Skeletal muscle cell (primary cell): ENCODE measurements at places on chromosomes 11 and 22.

- DNase-seq, result no peak
These were observed 58.9 kb downstream of the CDKN1C start for GRCh38 chr11:2826679-2827056.

DNA sequence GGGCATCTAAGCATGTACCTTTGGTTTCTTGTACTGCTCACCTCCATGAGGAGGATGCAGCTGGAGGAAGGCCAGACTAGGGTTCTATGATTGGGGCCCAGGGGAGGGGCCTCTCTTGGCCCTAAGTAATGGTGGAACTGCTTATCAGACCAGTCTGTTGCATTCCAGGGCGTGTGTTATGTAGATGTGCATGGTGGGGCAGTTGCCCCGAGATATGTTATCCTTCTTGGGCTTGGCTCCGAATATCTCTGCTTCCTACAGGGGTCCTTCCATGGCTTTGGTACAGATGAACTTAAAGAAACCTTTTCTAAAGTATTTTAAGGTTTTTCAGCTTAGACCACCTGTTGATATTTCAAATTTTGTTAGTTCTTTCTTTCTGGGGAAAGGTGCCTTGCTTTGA, 126.0 kb downstream of the SWAP70 start:
- DNase-seq, result no peak

- peak; percentile 39 for DNase-seq
These were observed 395.0 kb downstream of the TENM4 start for GRCh38 chr11:79045800-79046304.

DNA sequence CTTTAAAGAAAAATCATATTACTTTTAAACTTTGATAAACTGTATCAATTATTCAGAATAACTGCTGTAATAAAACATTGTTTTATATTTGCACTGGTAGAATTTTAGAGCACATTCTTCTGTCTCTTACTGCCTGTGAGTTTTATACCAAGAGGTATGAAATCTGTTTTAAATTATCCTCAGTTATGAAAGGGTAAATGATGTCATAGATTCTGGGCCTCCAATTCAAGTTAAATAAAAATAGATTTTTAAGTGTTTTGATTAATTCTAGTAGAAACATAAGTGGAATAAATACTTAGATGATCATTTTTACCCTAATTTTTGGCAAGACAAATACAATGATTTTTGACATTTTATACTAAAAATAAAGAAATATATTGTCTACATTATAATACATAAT, 93.0 kb downstream of the GUCY1A2 start:
- DNase-seq, result no peak

DNA sequence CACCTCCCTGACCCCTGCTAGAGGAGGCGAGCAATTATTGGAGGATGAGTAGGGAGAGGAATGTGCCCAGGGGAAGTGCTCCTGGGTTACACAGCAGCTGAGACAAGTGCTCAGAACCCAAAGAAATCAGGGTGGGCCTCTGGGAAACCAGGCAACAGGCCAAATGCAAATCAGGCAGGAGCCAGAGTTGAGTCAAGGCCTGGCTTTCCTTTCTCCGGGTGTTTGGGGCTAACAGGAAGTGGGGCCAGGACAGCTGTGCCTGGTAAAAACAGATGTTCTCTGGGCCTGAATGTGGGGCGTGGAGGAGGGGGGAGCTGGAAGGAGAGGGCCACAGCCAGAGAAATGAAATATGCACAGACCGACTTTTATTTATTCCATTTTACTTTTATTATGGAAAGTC, 22.0 kb downstream of the MFNG start:
- DNase-seq, result no peak

GRCh38 chr11:44094260-44094868, 1.1 kb upstream of the EXT2 start:
- DNase-seq, result peak; percentile 38

GRCh38 chr22:27557286-27558008, 244.1 kb downstream of the MN1 start:
- no peak for DNase-seq

DNA sequence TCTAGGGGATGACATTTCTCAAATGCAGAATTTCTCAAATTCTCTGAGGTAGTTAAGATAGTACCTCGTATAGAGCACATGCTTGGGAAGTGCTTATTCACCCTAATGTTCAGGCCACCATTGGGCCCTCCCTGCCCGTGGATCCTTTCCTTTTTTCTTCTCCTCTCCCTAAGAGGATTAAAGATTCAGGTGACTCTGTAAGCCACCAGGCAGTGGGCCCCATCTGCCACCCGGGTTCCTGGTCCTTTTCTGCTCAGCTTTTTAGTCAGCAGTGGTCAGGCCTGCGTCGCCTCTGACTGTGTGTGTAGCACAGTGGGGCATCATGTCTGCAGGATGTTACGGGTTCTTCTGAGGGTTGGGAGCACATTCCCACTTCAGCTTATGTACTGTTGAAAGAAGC, 7.2 kb downstream of the CEP164 start:
- no peak for DNase-seq

DNA sequence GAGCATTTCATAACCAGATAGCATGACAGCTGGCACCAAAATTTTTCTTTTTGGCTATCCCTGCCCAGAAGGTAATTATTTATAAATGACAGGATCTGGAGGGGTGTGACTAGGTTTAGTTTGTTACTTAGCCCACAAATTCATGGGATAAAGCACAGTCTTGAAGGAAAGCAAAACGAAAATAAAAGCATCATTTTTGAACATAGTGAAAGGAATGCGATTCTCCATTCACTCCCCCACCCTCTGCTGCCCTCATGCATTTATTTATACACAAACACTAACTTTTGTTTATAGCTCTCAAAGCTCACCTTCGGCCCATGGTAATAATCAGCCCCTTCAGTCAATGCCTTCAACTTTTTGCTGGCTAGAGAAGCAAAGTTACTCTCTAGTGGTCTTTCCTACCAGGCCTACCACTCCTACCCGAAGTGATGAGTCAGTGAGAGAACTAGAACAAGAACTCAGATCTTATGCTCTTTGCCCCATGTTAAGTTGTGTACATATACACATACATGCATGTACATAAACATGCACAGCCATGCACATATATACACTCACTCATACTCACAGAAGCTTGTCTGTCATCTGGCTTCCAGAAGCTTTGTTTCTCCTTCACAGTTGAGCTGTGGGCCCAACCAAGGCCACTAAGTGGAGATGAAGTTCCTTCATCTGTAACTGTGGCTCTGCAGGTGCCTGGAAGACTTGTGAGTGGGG, 22.6 kb downstream of the CALCA start:
- DNase-seq, result no peak

GRCh38 chr11:71252770-71253730, 673 bp upstream of the SHANK2 start:
- DNase-seq, result no peak

DNA sequence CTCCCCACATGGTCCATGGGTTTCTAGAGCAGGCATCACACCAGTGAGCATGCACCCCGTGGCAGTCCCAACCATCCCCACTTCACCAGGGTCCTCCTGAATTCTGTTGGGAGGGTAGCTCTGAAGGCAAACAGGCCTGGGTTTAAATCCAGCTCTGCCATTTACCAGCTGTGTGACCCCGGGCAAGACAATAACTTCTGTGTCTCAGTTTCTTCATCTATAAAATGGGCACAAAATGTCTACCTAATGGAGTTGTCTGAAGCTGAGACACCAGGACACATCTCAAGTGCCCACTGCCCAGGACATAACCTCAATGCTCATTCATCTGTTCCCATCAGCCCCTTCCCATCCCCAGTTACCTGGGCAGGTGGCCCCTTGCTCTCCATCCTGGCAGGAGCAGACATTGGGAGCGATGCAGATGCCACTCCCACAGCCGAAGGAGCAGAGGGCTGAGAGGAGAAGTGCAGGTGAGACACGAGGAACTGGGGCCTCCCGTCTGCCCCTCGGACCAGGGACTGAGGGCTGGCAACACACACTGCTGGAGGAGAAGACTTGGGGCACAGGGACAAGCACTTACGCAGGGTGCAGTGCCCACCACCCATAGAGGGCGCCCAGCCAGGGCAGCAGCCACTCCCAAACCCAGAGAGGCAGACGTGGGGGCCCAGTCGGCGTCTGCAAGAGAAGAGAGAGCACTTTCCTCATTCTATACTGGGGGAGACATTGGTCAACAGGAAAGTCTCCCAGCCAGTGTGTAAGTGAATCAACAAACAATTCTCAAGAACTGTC, 4.0 kb downstream of the VWCE start:
- DNase-seq, result no peak

DNA sequence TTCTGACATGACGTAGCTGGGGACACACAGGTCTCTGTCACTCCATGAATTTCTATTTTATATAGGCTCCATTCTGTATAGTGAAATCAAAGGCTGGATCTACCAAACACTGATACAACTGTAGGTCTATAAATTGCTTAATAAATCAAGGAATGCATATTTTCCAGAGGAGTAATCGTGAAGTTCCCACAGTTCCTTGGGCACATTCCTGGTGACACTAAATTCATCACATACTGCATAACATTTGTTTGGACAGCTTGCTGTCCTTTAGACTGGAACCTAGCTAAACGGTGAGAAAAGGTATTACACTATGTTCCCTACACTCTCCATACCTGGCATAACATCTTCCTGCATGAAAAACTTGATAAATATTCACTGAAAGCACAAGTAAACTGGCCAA, 41.6 kb upstream of the UCP3 start:
- no peak for DNase-seq

GRCh38 chr11:45045683-45046471, 95.2 kb upstream of the TP53I11 start:
- DNase-seq, result no peak

GRCh38 chr11:96014217-96014616, 90.3 kb upstream of the MTMR2 start:
- DNase-seq, result no peak

GRCh38 chr11:12577725-12578644, 96.2 kb upstream of the TEAD1 start:
- no peak for DNase-seq

GRCh38 chr22:24392218-24392931, 35.0 kb upstream of the ADORA2A start:
- DNase-seq, result no peak

- DNase-seq, result no peak
These were observed 48.6 kb downstream of the ZNRF3 start for GRCh38 chr22:28931844-28932567.

- no peak for DNase-seq
These were observed 1.2 kb downstream of the BET1L start for GRCh38 chr11:206002-206384.

DNA sequence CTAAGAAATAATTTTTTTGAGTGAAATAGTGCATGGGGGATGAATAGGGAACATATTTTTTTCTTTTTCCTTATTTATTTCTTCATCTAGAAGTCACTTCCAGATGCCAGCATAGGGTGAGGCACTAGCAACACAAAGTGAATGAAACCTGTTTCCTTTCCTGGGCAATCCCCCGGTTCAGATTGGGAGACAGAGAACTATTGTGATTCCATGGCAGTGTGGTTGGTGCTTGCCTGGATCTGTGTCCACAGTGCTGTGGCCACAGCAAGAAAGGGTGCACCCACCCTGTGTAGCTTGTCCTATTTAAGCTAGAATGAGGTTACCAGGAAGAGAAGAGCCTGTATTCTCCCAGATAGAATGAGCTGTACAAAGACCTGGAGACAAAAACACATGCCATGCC, 57.6 kb downstream of the SLC5A1 start:
- no peak for DNase-seq
